Stimulated activated CD4-positive, alpha-beta T cell treated with anti-CD3 and anti-CD28 coated beads, Interleukin-2, amount 100 ng/mL, for 24 hours (primary cell): ENCODE measurements at places on chromosomes 6 and 20.

GRCh38 chr20:51500311-51500710, 42.2 kb downstream of the NFATC2 start:
- DNase-seq: peak; percentile 41

DNA sequence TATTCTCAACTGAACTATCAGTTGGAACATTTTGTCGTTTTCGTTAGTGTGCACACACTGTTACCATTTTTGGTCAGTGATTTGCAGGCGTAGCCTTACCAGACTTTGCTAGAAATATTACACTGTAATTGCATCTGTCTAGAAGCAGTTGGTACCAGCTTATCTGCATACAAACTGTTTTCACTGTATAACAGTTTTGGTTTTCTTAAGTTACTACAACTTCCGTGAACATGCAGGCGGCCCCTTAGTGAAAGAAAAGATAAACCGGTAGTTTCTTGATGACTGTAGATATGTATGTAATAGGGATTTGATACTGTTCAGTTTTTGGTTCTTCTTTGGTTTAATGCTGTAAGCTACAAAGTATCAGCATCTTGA, 1.3 kb downstream of the DSTN start:
- DNase-seq: no peak

GRCh38 chr6:127844529-127844928, 56.3 kb downstream of the THEMIS start:
- DNase-seq: no peak

DNA sequence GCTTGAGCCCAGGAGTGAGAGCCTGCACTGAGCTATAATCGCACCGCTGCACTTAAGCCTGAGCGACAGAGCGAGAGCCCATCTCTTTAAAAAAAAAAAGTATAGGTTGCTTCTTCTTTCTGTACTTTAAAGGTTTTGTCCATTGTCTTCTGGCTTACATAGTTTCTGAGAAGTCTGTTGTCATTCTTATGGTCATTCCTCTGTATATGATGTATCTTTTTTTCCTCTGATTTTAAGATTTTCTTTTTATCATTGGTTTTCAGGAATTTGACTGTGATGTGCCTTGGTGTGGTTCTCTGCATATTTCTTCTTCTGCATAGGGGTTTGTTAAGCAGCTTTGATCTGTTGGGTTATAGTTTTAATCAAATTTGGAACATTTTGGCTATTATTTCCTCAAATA, 29.1 kb downstream of the QRSL1 start:
- DNase-seq: no peak

DNA sequence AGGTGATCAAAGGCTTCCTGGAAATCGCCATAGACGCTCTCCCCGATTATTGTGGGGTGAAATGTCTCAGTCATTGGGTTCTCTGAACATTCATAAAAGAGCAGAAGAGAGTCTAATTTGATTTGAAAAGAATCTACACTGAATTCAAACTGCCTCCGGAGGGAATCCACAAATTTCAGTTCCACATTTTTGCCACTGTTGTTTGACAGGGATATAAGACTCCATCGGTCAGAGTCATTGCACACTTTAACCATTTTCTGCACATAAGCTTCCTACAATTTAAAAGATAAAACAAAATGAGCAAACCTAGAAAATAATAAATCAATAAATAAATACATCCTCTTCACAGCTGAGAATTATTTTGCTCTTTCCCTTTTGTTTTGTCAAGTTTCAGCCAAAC, 2.3 kb downstream of the TENT5A start:
- no peak for DNase-seq

- no peak for DNase-seq
Measured at GRCh38 chr6:2579241-2579761, 171.4 kb downstream of the MYLK4 start.

- no peak for DNase-seq
Measured at GRCh38 chr6:27591699-27592480, 119.0 kb upstream of the ZNF184 start.
